ENCODE measurements at places on chromosomes 5 and 9. TPM values are rescaled to one million over a fixed set of nuclear protein-coding genes. Genes with fewer than 3 reads are reported as not detected.

Gene BAAT
- polyA plus RNA-seq: 0.21 TPM

Gene PALM2AKAP2
- 9.9 TPM for polyA plus RNA-seq

Gene ARHGEF39
- polyA plus RNA-seq: 7.4 TPM

DNA sequence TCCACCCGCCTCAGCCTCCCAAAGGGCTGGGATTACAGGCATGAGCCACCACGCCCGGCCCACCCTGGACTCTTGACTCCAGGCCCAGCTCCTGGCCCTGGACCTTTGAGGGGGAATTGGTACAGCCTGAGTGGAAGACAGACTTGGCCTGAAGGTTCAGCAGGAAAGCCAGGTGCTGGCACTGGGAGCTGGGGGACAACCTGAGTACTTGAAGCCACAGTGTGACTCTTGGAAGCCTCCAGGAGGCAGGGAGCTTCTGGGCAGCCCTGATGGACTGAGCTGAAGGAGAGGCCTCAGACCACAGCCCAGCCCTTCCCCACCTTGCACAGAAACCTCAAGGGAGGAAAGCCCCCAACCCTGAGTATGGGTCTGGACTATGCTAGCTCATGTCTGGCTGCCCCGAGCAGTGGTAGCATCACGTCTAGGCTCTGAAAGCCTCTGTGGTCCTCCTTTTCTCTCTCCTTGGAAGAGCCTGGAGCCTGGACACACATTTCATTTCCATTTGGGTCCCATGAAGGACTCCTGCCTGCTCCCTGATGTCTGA lies 54.1 kb downstream of the RASGEF1C start:
- no peak for DNase-seq

GRCh38 chr5:164799391-164799790 lies 1294.0 kb downstream of the MAT2B start:
- DNase-seq: no peak
